CD4-positive, alpha-beta T cell treated with Interleukin-4 for 1 hour (primary cell): ENCODE measurements at places on chromosomes 3 and 15.
A peak's percentile ranks its signal among the peaks of the same experiment; 100 is the strongest.

GRCh38 chr15:60573936-60574335, 95.0 kb upstream of the ICE2 start:
- peak; percentile 76 for DNase-seq

GRCh38 chr3:101817992-101818391, 31.3 kb upstream of the NFKBIZ start:
- no peak for DNase-seq

GRCh38 chr3:165194511-165195240, 1.5 kb downstream of the SLITRK3 start:
- no peak for DNase-seq

- no peak for DNase-seq
These were observed 245.0 kb downstream of the KLF13 start for GRCh38 chr15:31571676-31572075.

DNA sequence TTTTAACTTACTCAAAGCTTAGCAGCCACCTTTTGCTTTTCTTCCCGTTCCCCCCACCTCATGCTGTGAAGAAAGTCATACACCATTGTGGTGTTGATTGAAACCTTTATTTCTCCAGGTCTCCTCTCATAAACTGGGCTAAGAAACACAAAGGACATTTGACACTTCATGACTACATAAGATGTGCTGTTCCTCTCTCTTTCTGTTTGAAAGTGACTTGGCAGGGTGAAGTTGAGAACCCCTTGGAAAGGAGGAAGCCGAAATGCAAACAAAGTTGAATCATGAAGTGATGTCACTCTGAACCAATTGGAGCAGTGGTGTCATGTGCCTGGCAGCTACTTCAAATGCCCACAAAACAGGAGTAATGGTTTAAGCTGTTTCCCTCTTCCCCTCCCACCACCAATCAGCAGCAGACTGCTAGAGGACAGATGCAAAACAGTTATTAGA, 174.7 kb downstream of the IGF1R start:
- DNase-seq = peak; percentile 13

GRCh38 chr15:78804391-78804792, 6.9 kb downstream of the ADAMTS7 start:
- DNase-seq = no peak

- no peak for DNase-seq
These were observed 6.2 kb downstream of the RPL22L1 start for GRCh38 chr3:170863816-170864215.

- DNase-seq = no peak
These were observed 361.3 kb downstream of the ULK4 start for GRCh38 chr3:41600616-41601015.

DNA sequence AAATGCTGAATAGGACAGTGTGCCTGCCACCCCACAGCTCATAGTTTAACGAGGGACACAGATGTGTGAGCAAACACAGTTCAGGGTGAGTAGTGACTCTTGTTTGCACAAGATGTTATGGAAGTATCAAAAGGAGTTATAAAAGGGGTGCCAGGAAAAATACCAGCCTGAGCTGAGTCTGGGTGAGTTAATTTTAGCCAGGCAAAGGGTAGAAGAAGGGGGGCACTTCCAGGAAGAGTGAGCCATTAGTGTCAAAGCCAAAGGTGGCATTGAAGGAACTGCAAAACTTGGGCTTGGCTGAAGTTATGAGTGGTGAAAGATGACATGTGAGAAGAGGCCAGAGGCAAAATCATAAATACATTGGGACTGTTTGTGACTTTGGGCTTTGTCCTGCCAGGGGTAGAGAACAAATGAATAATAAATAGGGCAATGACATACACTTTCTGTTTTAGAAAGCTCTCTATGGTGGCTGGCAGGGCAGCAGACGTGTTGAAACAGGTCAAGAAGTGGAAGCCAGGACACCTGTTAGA, 1.9 kb upstream of the SPPL2A start:
- no peak for DNase-seq

GRCh38 chr3:64816355-64816754, 128.6 kb upstream of the ADAMTS9 start:
- DNase-seq = no peak

- DNase-seq = no peak
These were observed 411.0 kb upstream of the ATP11B start for GRCh38 chr3:182382112-182382857.

DNA sequence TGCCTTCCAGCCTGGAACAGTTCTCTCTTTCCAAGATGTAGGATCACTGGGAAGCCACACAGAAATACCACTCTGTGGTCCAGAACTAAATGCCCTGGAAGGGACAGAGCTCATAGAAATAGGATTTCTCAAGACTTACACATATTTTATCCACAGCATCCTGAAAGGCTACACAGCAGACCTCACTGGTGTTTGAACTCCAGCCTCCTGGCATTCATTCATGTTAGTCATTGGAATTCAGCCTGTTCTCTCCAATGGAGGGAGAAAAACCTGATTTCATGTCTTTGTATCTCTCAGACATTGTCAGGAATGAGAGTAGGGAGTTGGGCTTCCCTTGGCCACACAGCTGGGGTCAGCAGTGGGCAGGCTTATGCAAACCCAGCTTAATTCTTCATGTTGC, 121.1 kb upstream of the PPP2R3A start:
- DNase-seq = no peak

DNA sequence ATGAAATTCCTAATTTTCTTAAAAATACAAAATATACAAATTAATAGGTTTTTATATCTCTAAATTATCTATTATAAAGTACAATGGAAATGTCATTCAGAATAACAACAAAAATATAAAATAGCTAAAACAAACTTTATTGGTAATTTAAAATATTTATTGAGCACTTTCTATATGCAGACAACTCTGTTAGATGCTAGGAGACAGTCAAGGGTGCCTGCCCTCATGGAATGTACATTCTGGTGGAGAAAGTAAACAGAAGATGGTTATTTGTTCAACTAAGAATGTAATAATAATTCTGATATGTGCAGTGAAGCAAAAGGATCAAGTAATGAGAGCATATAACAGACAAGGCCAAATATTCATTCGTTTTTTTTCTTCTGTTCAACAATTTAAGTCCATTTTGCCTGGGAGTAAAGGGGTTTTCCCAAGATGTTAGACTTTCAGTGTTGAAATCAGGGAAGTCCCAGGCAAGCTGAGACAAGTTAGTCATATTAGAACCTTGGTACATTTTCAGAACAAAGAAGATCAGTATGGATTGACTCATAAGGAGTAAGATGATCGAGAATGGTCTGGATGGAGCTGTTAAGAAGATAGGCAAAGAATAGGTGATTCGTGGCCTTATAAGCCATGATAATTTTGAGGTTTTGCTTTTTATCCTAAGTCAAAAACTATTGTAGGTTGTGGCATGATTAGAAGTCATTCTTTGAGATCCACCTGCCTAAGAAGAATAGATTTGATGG, 150.2 kb upstream of the MLF1 start:
- no peak for DNase-seq

DNA sequence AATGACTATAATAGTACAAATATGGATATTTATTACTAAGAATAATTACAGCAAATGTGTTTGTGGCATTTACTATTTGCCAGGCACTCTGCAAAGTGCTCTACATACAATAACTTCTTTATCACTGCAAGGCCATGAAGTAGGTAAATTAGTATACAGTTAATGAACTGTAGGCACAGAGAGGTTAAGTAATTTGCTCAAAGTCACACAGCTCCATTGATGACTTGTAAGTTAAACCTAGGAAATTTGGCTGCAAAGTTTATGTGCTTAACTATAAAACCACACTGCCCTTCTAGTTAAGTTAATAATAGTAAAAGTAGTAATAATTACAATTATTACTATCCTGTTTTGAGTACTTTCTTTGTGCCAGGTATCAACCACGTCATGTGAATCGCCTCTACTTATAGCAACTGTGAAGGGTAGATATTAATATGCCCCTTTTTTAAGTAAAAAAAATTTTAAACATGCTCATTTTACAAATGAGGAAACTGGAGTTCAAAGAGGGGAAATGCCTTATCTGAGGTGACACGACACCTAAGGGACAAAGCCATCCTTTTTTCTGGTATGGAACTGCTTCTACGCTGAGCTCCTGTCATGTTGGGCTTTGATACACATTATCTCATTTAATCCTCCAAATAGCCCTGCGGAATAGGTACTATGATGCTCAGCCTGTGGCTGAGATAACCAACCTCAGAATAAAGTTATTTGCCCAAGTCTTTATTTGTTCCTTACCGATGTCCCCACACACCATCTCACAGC, 8.5 kb downstream of the BHLHE40 start:
- no peak for DNase-seq

GRCh38 chr3:69865925-69866679, 126.8 kb downstream of the MITF start:
- no peak for DNase-seq

DNA sequence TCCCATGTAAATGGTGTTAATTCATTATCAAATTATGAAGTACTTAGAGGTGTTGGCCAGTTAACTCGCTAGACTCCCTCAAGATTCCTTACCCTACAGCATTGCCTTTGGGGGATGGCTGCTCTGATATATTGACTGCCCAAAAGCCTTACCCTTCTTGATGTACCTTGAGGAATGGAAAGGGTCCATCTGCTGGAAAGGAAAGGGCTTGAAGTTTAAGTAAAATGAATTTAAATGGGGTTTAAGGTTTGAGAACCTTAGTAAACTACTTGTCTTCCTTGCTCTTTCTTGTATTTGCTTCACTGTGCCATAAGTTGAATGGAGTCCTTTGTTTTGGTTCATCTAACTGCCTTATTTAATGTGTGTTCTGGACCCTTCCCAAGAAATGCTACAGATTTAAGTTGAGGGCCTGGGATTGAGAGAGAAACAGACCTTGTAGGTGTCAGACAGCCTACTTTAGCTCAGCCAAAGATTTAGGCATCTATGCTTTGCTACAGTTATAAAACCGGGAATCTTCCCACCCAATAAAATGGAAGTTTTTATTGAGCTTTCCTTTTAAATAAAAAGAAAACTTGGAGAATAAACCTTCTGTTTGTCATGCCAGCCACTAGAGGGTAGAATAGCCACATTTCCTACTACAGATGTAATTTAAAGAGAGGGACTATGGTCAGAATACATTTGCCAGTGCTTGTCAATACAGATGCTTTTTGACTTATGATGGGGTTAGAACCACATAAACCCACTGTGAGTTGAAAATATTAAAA, 25.3 kb downstream of the CMSS1 start:
- DNase-seq = no peak

- DNase-seq = no peak
These were observed 2.5 kb upstream of the NLGN1 start for GRCh38 chr3:173395073-173395411.

- no peak for DNase-seq
These were observed 16.7 kb upstream of the SH3GL3 start for GRCh38 chr15:83430441-83430840.

DNA sequence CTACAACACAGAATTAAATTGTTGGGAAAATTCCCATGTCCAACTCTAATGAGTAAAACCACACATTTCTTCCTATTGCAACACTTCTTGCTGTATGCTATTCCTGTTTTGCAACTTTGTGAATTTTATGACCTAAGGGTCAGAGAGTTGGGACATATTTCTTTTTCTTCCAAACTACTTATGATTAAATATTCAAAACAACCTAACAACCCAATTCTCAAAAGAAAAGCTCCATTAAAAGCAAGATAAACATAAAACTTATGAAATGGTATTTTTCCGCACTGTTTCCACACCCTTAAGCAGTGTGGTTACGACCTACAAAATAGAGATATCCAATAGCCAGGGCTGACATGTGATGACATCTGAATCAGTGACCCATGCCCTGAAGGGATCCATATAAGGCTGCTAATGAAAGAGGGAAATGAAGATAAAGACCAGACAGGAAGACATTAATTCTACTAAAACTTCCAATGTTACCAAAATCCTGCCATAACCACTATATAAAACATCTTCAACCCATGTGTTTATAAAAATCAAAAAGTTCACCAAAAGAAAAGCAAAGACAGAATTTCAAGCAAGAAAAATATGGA, 45.6 kb downstream of the DMXL2 start:
- DNase-seq = peak; percentile 11

GRCh38 chr15:37058316-37058985, 41.9 kb downstream of the MEIS2 start:
- no peak for DNase-seq

- DNase-seq = no peak
These were observed 363.5 kb downstream of the FOXP1 start for GRCh38 chr3:71219744-71220638.

DNA sequence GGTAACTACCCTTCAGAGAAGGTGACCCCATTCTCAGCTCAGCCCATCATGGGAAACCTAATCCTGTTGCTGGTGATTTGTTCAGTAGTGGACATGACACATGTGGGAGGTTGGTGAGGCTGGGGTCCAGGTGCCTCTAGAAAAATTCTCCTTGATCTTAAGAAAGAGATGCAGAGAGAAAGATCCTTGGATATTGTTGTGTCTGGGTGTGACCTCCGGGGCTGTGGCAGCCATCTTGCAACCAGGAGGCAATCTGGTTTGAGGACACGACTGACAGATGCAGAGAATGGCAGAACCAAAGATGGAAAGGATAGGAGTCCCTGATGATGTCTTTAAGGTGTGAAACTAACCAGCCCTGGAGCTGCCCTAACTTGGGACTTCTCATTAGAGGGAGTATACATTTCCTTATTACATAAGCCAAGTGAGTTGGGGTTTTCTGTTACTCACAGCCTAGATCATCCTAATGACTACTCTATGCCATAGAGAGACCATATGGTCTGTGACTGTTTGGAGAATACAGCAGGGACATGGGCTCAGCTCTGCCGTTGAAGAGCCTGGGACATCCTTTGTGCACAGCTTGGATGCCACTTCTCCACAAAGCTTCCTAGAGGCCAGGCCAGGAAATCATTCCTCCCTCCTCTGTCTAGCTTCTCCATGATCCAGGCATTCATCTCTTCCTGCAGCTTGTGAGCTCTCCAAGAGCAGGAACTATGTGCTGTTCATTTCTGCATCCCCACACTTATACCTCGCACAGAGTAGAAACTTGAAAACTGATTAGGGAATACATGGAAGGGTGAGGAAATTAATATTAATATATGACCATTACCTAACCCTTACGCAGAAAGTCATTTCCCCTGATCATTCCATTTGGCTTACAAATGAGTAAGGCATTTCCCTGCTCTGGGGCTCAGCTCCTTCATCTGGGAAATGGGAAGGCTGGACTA, 45.9 kb downstream of the HRH1 start:
- DNase-seq = no peak

- DNase-seq = no peak
These were observed 9.7 kb upstream of the SHF start for GRCh38 chr15:45197512-45197911.

GRCh38 chr3:156793851-156794250, 32.3 kb upstream of the LEKR1 start:
- no peak for DNase-seq

- no peak for DNase-seq
These were observed 36.3 kb downstream of the KLF13 start for GRCh38 chr15:31362886-31363285.

DNA sequence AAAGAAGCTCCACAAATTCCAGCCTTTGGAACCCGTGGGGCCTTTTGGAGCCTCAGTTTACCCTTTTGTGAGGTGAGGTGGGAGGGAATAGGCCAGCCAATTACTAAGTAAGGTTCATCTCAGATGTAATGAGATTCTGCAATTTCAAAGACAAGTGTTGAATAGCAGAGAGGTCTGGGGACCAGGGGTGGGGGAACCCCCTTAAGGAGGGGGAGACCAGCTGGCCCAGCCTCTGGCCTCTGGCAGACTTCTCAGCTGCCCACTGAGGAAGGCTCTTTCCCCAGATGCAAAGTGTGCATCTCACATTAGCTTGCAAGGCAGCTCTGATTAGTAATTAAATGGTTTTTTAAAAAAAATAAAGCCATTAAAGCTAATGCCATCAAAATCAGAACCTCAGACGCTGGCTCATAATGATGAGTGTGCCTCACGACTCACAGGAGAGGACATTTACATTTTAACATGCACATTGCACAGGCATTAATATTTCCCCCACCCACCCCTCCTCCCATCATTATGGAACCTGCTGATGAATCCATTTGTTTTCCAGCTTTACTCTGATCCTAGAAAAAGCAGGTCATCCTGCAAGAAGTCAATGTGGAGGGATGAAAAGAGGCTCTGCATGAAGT, 176.7 kb upstream of the TLE3 start:
- DNase-seq = no peak
